ENCODE measurements at places on chromosomes 6 and 20.

GRCh38 chr6:159726918-159727716 lies at the start of gene WTAP:
TSS of gene WTAP (plus strand) at chr6:159727506. CDS start at chr6:159736266, 8,760 bp downstream.
- DNase-seq = peak; percentile 84

GRCh38 chr6:36975231-36976006 lies 10.6 kb downstream of the MTCH1 start:
- DNase-seq = no peak

- DNase-seq = no peak
Observed at GRCh38 chr6:116556065-116556464, 2.5 kb downstream of the CALHM4 start.

DNA sequence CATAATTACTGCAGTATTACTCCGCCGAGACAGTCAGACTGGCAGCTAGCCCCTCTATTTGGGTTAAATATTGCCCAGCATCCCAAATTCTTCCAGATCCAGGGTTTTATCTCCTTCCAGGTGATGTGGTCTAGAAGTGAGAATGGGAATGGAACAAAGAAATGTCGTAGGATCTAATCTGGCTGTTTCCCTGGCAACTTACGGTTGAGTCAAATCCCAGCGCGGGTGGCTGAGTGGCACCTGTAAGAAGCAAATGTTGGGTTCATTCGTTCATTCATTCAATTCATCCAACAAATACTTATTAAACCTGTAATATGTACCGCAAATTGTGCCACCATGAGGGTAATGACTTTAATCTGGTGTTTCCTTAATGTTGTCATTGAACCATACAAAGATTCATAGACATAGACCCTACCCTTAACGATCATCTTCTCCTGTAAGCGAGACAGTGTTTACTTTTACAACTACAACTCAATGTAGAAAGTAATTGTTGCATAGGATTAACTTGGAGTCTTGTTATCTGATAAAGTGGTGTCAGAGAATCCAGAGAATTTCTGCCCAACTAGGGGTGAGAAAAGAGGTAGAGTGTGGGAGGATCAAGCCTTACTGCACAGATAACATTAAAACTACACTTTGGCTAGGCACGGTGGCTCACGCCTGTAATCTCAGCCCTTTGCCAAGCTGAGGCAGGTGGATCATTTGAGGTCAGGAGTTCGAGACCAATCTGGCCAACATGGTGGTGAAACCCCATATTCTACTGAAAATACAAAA lies 91.3 kb upstream of the ADGRF1 start:
- no peak for DNase-seq

- DNase-seq = no peak
Observed at GRCh38 chr6:135280375-135281136, 99.4 kb downstream of the MYB start.

DNA sequence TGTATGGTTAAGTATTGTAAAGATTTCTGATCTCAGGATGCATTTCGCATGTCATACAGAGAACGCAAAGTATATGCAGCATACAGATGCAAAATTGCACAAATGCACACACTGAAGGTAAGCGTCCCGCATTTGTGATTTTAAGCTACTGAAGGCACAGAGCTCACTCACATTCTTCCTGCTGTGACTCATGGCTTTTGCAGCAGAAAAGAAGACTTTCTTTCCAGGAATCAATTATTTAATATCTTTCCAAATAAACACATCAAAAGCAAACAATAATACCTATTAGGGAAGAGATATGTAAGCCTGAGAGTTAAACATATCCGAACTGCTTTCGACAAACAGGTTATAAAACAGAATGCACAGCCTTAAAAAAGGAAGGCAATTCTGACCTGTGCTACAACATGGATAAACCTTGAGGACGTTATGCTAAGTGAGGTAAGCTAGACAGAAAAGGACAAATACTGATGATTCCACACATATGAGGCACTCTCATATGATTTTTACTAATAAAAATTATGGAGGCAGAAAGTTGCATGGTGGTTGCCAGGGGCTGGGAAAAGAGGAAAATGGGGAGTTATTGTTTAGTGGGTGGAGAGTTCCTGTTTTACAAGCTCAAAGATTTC lies 109.0 kb downstream of the TFAP2A start:
- DNase-seq = no peak

DNA sequence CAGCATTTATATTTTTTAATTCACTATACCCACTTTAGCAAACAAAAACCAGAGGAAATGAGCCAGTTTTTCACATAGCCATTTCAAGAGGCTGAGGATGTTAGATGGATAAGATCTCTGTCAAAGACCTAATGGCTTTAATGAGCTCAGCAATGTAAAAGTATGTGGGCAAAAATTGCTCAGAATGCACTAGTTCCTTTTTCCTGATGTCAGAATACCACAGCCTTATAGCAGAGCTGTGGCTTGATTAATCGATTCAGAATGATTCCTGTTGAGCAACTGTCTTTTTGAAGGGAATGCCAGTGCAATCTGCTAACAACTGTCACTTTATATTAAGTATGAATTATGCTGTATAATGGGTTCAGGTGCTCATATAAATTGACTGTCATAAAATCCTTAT lies 100.6 kb upstream of the HIVEP1 start:
- no peak for DNase-seq

- no peak for DNase-seq
Observed at GRCh38 chr6:19472153-19472552, 365.0 kb upstream of the ID4 start.

- no peak for DNase-seq
Observed at GRCh38 chr6:90676516-90677300, 89.8 kb upstream of the MAP3K7 start.

GRCh38 chr6:21987501-21987957 lies 309.3 kb downstream of the PRL start:
- peak; percentile 98 for DNase-seq

Data from COLO829 (cell line).